ENCODE measurements at places on chromosomes 1 and 21. TPM values are rescaled to one million over a fixed set of nuclear protein-coding genes. Genes with fewer than 3 reads are reported as not detected.

The ACTA1 gene
- 8.0 TPM for total RNA-seq

GRCh38 chr1:96723377-96723776, 1.8 kb downstream of the PTBP2 start:
- no peak for DNase-seq

GRCh38 chr1:200793677-200794076, 55.0 kb downstream of the CAMSAP2 start:
- DNase-seq = no peak

GRCh38 chr1:98839840-98840239, 164.8 kb downstream of the PLPPR5 start:
- no peak for DNase-seq

GRCh38 chr1:196655494-196655893, 3.7 kb downstream of the CFH start:
- DNase-seq = no peak

GRCh38 chr1:155043793-155044192, 7.3 kb upstream of the ADAM15 start:
- DNase-seq = no peak

DNA sequence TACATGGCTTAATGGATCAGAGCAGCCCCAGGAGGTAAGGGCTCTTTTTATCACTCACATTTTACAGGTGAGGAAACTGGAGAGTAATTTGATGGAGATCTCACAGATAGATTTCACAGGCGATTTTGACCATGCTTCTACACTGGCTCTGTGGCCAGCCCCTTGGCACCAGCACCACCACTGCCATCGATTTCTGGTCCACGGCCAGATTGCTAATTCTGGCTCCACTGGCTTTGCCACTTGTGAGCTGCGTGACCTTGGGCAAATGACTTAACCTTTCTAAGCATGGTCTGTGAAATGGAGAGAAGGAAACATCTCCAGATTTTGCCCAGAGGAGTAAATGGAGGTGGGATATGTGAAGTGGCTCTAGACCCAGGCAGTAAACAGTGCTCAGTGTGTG, 32.6 kb downstream of the KCNC4 start:
- DNase-seq = no peak

DNA sequence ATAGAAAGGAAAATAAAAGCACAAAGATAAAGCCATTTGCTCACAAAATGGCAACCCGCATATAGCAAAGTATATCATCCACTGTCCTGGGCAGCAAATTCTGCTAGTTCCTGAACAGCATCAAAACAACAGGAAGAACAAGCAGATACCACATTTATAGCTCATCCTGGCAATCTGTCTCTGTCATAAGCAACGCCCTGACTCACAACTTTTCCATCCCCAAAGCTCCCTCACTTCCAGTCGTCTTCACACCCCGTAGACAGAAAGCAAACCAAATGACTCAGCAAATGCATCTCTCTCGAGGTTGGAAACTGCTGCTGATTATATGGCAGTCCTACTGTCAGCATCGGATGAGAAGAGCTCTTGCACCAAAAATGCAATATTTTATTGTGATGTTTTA, 65.8 kb downstream of the AK5 start:
- no peak for DNase-seq

Data from endodermal cell (in vitro differentiated cells).